ENCODE measurements at places on chromosomes 16 and 17. TPM values are rescaled to one million over a fixed set of nuclear protein-coding genes. Genes with fewer than 3 reads are reported as not detected.
A peak's percentile ranks its signal among the peaks of the same experiment; 100 is the strongest.

GRCh38 chr16:1182950-1183907, 30.3 kb downstream of the CACNA1H start:
- peak; percentile 57 for DNase-seq

DNA sequence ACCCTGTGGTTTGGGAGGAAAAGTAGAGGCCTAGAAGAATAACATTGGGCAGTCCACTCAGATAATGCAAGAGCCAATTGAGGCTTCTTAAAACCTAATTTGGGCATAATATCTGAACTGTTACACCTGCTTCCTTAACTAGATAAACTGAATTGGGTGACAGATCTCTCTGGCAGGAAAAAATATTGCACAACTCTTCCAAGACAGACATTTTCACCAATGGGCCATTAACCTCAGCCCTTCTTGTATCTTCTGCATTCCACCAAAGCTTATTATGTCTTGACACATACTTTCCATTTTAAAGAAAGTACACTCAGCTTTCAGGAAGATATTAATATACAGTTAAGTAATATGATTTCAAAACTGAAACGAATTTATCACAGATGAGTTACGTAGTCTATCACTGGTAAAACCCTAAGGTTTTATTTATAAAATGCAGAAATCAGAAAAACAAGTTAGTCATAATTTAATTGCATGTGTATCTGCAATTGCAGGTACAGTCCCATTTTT, 79.9 kb upstream of the MON1B start:
- no peak for DNase-seq

DNA sequence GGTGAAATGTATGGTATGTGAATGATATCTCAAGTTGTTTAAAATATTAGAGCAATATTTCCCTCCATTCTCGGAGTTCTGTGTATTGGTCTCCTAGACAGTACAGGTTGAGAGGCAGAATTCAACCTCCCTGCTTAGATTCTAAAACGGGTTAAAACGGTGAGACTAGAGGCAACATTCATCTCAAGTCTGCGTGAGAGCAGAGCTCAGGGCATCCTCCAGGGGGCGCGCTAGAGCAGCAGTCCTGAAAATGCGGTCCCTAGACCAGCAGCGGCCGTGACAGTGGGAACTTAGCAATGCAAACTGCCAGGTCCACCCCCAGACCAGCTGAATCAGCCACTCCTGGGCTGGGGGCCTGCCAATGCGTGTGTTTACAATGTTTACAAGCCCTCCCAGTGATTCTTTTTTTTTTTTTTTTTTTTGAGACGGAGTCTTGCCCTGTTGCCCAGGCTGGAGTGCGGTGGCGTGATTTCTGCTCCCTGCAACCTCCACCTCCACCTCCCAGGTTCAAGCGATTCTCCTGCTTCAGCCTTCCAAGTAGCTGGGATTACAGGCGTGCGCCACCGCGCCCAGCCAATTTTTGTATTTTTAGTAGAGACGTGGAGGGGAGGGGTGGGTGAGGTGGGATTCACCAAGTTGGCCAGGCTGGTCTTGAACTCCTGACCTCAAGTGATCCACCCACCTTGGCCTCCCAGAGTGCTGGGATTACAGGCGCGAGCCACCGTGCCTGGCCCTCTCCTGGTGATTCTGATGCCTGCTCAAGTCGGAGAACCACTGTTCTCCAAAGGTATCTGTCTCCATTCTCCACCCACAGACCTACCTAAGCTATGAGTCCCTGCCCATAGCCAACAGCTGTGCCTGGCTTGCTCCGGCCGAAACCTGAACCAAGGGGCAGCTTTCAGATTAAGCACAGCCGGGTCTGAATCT, 24.2 kb downstream of the KLHL36 start:
- DNase-seq = peak; percentile 75

- peak; percentile 82 for DNase-seq
Observed at GRCh38 chr17:30236766-30237165, 1.3 kb upstream of the SLC6A4 start.

DNA sequence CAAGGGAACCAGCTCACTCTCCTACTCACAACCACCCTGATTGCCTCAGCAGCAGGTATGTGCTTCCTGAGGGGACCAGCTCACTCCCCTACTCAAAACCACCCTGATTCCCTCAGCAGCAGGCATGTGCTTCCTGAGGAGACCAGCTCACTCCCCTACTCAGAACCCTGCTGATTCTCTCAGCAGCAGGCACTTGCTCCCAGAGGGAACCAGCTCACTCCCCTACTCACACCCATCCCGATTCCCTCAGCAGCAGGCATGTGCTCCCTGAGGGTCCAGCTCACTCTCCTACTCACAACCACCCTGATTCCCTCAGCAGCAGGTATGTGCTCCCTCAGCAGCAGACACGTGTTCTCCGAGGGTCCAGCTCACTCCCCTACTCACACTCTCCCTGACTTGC, 26.1 kb upstream of the COG7 start:
- DNase-seq = no peak

DNA sequence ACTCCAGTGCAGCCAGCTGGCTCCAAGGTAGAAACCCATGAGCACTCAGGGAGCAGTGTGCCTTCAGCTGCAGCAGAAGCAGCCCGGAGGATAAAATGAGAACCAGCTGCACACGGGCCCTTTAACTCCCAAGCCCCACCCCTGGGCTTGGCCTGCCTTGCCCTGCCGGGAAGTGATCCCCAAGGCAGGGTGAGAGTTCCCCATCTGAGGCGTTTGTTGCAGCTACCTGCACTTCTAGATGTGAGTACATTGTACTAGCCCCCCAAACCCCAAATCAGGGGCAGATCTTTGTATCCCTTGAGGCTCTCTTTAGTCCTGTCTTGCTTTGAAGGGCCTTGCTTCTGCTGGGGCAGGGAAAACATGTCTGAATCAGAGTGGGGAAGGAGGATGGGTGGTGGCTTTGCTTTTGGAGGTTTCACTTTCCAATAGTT, at the start of gene MVP:
Gene MVP, plus strand, starts transcription at position 192 of the 431 bp plus-strand sequence. CDS start 10,088 bp downstream, outside the sequence.
- peak; percentile 48 for DNase-seq

DNA sequence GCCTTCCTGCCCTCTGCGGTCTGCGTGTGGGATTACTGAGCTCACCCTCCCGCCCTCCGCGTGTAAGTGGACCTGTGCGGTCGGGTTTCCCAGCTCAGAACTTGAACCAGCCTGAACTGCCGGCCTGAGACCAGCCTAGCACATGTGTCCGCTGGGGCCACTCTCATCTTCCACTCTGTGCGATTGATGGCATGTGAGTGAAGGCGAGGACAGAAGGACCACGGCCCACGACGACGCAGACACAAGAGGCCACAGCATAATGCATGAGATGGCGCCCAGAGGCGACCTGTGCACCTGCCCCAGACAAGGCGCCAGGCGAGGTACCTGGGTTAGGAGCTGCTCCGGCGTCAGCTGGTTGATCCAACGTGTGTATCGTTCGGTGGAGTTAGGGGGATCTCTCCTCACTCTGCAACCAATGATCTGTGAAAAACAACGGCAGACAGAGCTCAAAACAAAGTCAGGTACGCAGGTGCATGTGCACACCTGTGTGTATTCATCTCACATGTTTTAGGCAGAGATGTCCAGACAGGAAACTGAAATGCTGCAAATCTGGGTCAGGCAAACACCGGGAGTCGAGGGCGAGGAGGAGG, 74.5 kb upstream of the METRNL start:
- DNase-seq = no peak

GRCh38 chr16:67560827-67561342, 1.4 kb upstream of the CTCF start:
- DNase-seq = no peak

NPIPB4 gene
- 19.0 TPM for total RNA-seq

TBC1D3G gene
- not detected for total RNA-seq

SSTR5 gene
- total RNA-seq = 0.22 TPM

ASPHD1 gene
- total RNA-seq = 0.22 TPM

METTL22 gene
- total RNA-seq = 7.0 TPM

Data from lung microvascular endothelial cell (primary cell).